CD4-positive, alpha-beta T cell (primary cell): ENCODE measurements at places on chromosomes 2 and 18.

DNA sequence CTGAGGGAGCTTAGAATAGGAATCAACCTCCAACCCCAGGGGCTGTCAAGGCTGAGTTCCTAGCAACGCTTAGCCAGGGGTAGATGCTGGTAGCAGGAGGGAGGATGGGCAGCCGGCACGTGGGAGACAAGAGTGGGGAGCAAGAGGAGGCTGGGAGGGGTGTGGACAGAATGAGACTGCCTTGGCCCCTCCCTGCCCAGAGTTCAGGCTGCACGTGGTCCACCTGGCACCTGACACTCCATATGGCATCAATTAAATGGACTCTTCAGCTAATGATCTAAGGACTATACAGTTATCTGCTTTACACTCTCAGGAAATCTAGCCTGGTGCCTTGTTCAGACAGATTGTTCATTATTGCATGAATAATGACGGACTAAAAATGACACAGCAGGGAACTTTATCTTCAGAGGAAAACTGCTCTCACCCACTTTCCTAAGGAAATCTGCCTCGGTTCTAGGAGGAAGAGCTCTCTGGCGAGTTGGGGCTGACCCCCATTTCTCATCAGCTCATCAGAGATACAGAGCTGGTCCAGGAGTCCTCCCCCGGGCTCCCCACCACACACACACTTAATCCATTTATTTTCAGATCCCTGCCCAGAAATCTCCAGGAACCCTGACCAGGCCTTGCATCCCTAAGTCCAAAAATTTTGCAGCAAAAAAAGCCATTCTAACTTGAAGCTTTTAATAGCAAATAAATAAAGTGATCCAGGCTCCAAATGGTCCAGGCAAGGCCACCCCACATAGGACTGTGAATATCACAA is 102.1 kb upstream of the CDC42EP3 start:
- no peaks in the 10 kb centered on the region for H3K36me3 ChIP-seq
- no peak overlapping the region for H3K4me3 ChIP-seq
- no peak for DNase-seq
- H3K4me1 ChIP-seq, result no peaks in the 10 kb centered on the region
- no peak overlapping the region for H3K27ac ChIP-seq
- H3K27me3 ChIP-seq, result no peaks in the 10 kb centered on the region

DNA sequence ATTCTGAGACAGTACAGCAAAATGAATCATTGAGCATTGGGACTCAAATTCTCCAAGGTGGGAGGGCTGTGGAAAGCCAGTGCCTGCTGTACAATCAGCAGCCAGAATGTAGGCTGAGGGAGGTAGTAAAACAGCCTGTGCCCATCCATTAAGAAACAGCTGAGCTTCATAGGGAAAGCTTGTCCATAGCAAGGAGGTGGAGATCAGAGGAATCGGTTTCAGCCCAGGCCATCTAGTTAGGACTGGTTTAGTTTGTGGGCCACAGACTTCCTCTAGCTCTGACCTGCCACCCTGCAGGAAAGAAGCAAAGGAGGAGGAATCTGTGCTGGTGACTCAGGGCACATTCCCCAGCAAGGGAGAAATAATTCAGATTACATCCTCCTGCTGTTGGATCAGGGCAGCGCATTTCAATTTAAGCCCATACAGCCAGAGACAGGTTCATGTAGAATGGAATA is 333.4 kb downstream of the SETBP1 start:
- no peaks in the 10 kb centered on the region for H3K36me3 ChIP-seq
- no peaks in the 10 kb centered on the region for H3K4me1 ChIP-seq
- no peak overlapping the region for H3K4me3 ChIP-seq
- no peak for DNase-seq
- H3K27me3 ChIP-seq, result no peaks in the 10 kb centered on the region

DNA sequence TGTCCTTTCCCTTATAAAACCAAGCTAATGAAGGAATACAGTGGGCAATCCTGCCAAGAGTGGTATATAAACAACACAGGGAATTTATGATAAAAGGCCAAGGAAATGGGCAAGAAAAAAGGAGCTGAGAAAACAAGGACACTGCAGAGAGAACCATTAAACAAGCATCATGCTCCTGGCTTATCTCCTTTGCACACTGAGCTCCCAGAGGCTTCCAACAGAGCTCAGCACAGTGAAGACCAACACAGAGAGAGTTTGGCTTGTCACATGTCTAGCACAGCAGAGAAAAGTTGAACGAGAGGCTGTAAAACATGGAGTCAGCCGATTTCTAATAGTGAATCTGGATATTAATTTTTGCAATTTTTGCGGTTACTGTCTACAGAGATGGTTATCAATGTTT is 68.0 kb upstream of the KLF7 start:
- no peak overlapping the region for H3K4me3 ChIP-seq
- no peaks in the 10 kb centered on the region for H3K36me3 ChIP-seq
- peaks cover 2% of the 10 kb centered on the region for H3K27me3 ChIP-seq
- DNase-seq, result no peak
- H3K4me1 ChIP-seq, result no peaks in the 10 kb centered on the region

DNA sequence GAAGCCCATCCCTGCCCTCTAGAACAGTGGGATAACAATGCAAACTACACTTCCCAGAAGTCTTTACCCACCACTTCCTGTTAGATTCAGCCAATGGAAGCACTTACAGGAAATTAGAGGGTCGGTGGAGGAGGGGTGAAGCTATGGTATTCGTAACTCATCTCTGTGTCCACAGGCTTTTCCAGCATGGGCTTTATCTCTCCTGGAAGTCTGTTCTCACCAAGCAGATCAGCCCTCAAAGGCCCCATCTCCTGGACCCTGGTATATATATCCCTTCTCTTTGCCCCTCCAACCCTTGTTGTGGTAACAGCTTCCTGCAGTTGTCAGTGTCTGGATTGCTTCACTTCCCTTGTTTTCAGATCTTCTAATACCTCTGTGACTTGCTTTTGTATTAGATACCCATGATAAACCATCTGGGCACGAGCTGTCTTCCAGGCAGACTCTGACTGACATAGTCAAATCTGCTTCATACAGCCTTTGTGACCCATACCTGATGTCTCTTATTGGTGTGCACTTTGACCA is 475.0 kb upstream of the POU3F3 start:
- H3K27ac ChIP-seq, result no peak overlapping the region
- no peaks in the 10 kb centered on the region for H3K36me3 ChIP-seq
- no peaks in the 10 kb centered on the region for H3K27me3 ChIP-seq
- peak overlapping the region; percentile 60 for H3K4me3 ChIP-seq
- peaks cover 5% of the 10 kb centered on the region for H3K4me1 ChIP-seq

GRCh38 chr18:48922226-48922800 is 28.5 kb downstream of the SMAD7 start:
- DNase-seq, result no peak
- peaks cover 64% of the 10 kb centered on the region for H3K4me1 ChIP-seq
- no peaks in the 10 kb centered on the region for H3K27me3 ChIP-seq
- H3K36me3 ChIP-seq, result peaks cover 20% of the 10 kb centered on the region

- no peaks in the 10 kb centered on the region for H3K4me1 ChIP-seq
- no peaks in the 10 kb centered on the region for H3K27me3 ChIP-seq
- H3K27ac ChIP-seq, result no peak overlapping the region
- peaks cover 54% of the 10 kb centered on the region for H3K36me3 ChIP-seq
- no peak overlapping the region for H3K4me3 ChIP-seq
Measured at GRCh38 chr2:24762518-24762917, 30.7 kb downstream of the PTRHD1 start.

DNA sequence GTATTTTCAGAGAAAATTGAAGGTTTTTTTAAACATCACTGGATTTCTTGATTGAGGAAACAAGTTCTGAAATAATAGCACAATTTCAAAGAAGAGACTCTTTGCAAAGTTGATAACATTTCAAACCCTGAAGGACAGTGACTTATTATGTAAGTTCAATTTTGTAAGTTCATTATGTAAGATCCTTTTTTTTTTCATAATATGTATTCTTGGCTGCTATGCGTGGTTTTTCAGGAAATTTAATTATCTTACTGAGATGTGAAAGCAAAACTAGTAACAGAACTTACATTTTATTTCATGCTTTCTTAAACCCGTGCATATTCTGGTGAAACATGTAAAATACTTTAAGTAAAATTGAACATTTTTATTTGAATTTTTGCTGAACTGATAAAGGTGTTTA is 65.4 kb downstream of the RIF1 start:
- DNase-seq, result no peak
- no peak overlapping the region for H3K27ac ChIP-seq
- no peak overlapping the region for H3K4me3 ChIP-seq
- H3K36me3 ChIP-seq, result peaks cover 43% of the 10 kb centered on the region
- H3K27me3 ChIP-seq, result no peaks in the 10 kb centered on the region

DNA sequence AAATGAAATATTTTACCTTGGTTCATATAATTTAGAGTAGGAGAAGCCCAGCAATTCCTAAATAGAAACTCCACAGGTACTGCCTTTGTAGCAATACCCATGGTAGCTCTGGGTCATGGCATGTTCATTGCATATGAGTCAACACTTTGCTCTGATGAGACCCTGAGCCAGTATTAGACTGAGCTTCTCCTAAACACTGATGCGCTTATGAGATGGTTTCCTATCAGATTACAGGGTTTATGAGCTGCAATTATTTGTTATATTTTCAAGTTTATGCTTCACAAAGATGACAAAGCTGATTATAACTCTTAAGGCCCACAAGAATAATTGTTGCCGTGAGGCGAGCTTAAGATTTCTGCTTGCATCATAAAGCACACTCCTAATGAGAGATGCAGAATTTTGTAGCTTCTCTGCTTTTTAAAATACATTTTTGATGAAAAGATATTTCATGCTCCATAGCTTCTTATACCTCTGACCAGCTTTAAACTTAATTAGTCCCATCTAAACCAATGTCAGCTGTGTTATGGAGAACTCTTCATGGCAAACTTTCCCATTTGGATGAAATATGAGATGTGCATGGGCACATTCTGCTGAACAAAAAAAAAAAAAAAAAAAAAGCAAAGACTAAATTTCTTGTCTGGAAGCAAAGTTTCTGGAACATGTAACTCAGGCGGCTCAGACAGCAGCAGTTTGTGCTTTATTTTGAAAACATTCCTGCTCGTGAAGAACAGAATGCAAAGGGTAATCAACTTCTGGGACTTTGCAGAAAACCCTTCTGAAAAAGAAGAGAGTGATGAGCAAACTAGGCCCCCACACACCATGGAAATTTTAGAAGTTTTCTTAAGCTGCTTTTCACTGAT is 162.6 kb downstream of the KCNE4 start:
- no peaks in the 10 kb centered on the region for H3K36me3 ChIP-seq
- DNase-seq, result no peak
- H3K27me3 ChIP-seq, result no peaks in the 10 kb centered on the region
- H3K4me3 ChIP-seq, result no peak overlapping the region
- H3K27ac ChIP-seq, result no peak overlapping the region

DNA sequence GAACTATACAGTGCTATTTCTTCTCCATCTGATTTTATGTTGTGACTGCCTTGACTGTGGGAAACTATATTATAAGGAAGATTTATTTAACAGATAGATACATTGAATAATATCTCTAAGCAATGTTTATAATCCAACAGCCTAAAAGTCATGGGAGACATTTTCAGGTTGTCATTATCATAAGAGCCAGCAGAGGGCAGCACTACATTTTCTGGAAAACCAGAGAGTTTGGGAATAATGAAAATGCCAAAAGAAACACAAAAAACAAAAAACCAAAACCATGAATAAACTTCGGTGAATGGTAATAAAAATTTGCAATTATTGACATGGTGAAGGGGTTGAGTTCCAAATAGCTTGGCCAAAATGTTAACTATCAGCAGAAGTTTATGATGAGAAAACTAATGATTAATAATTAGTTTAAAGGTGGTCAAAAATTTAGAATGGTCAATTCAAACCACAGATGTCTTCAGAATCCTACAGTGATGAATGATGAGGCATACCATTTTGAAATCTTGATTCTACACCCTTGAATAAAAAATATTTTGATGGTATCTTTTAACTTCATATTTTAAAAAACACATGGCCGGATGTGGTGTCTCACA is 4.7 kb downstream of the EEF1B2 start:
- H3K27me3 ChIP-seq, result no peaks in the 10 kb centered on the region
- peaks cover 19% of the 10 kb centered on the region for H3K4me1 ChIP-seq
- H3K27ac ChIP-seq, result no peak overlapping the region
- H3K36me3 ChIP-seq, result peaks cover 31% of the 10 kb centered on the region
- peak; percentile 6 for DNase-seq

DNA sequence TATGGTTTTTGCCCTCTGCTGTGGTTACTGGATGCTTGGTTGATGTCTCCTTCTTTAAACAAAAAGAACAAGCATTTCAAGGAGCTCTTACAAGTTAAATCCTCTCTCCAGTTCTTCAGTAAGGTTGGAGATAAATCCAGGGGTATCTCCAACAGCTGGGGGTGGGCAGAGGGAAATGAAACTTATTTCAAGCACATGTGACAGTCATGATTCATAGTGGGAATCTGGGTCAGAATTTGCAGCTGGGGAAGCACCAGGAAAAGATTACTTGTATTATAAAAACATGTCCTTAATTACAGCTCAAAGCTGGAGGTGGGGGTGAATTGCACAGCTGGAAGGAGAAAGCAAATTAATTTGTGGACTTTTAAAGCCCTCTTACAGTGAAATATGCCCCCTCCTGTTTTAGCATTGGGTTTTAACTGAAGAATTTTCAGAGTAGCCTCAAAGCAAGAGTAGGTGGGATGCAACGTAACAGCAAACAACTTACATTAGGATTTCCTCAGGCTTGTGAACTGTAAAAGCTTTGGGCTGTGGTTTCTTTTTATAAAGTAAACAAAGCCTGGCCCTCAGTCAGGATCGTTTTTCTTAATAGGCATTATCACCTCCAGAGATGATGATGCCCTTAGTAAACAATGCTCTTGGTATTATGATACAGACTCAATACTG is 596.4 kb downstream of the NYAP2 start:
- no peak overlapping the region for H3K27ac ChIP-seq
- no peaks in the 10 kb centered on the region for H3K4me1 ChIP-seq
- H3K4me3 ChIP-seq, result no peak overlapping the region
- H3K36me3 ChIP-seq, result no peaks in the 10 kb centered on the region
- no peaks in the 10 kb centered on the region for H3K27me3 ChIP-seq

DNA sequence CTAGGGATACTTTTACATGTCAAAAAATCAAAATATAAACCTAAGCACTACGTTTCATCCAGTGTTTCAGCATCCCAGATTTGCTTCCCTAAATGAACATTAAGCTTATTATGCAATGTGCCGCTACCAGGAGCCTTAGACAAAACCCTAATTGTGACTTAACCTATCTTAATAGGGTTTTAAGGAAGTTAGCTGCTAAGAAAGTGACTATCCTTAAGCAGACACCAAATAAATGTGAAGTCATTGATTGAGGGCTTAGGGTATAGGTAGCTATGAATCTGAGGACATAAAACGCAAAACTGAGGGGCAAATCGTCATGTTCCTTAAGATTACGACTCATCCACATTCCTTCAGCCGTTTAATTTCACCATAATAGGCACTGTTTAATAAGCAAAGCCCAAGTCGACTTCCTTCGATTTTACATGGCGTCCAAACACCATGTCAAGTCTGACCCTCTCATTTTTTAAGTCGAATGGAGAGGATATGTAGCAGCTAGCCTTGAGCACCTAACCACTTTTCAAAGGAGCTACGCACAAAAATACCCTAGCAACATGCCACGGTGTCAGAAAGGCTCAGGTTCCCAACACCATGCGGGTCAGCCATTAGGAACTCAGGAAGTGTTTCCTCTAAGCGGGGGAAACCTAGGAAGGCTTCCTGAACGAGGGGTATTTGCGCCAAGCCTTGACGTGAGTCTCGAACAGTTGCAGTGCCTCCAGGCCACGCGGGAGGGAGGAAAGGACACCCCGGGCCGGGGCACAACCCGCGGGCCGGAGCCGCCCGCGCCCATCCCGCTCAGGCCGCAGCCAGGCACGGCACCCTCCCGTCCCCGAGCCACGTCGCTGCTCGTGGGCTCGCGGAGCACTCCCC is 1.0 kb downstream of the HDLBP start:
- peak overlapping the region; percentile 88 for H3K4me3 ChIP-seq
- peak overlapping the region; percentile 96 for H3K27ac ChIP-seq
- H3K27me3 ChIP-seq, result no peaks in the 10 kb centered on the region

GRCh38 chr2:234339501-234339900 is 157.4 kb downstream of the ARL4C start:
- no peak overlapping the region for H3K4me3 ChIP-seq
- H3K27me3 ChIP-seq, result no peaks in the 10 kb centered on the region
- no peak overlapping the region for H3K27ac ChIP-seq
- no peak for DNase-seq
- H3K4me1 ChIP-seq, result peaks cover 19% of the 10 kb centered on the region
